D721Med (cell line): ENCODE measurements at places on chromosomes 7 and 10.

DNA sequence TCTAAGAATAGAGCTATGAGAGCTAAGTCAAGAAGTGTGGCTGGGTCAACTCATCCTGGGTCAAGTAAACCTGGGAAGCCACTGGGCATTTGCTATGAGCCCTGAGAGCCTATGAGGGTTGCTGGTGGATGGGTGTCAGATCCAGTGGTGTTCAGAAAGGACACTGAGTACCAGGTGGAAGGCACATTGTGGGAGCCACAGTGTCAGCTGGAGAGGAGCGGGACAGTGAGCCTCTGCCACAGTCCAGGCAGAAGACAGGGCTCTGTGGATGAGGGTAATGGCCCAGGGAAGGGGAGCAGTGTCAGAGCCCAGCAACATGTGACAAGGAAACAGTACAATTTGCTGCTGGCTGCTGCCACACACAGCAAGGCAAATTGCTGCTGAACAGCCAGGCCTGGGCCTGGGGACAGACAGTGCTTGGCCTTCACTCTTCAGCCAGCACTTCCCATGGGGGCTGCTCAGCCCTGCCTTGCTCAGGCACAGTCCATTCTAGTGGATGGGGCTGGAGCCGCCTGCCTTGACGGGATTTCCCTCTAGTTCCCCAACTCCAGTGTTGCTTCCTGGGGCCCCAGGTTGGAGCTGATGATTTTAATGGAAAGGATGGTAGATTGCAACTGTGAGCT lies 90.9 kb upstream of the CHST15 start:
- DNase-seq = no peak

DNA sequence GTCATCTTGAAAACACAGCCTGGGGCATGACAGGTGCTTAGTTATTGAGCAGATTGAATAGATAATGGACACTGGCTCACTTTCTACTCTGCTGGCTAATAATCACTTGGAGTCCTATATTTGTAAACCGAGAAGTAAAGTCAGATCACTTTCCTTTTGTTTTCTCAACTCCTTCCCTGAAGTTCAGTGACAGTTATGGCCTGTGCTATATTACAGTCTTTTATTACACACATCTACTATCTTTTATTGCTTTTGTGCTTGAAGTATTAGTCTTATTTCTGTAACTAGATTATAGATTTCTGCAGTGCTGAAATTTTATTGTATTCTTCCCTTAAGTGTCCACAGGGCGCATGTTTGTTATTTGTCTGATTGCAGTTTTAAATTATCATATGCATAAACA lies 136.4 kb upstream of the TAC1 start:
- no peak for DNase-seq

GRCh38 chr7:93949423-93949822 lies 27.9 kb downstream of the GNG11 start:
- DNase-seq = no peak

- DNase-seq = no peak
These were observed 184.2 kb downstream of the FRMD4A start for GRCh38 chr10:14146501-14146900.

- no peak for DNase-seq
These were observed 431.2 kb upstream of the IGFBP3 start for GRCh38 chr7:46352004-46352954.

DNA sequence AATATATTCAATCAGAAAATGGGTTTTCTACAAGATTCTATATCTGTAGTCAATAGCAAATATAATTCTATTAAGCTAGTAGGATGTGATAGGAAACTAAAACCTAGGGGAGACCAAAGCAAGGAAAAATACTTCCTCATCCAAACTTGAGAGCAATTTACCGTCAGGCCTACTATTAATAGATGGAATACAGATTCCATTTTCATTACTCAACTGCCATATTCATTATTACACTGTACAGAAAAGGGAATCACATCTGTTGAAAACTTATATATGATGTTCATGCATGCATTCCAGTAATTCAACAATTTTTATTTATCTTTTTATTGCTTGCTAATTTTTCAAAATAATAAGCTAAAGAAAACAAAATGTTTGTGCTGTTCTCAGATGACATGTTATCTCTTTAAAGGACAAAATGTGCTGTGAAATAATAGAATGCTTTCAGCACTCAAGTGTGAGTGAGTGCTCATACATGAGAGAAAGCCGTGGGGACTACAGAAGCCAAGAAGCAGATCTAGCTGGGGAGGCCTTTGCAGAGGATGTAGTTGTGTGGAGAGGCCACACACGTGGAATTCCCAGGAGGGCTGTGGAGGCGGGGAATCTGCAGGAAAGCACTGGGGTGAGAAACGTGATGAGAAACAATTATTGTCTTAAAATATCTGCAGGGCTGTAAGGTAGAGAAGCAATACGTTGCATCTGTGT lies 110.0 kb downstream of the EGFR start:
- DNase-seq = no peak

- DNase-seq = no peak
These were observed 1.9 kb downstream of the FOXK1 start for GRCh38 chr7:4683884-4684565.

DNA sequence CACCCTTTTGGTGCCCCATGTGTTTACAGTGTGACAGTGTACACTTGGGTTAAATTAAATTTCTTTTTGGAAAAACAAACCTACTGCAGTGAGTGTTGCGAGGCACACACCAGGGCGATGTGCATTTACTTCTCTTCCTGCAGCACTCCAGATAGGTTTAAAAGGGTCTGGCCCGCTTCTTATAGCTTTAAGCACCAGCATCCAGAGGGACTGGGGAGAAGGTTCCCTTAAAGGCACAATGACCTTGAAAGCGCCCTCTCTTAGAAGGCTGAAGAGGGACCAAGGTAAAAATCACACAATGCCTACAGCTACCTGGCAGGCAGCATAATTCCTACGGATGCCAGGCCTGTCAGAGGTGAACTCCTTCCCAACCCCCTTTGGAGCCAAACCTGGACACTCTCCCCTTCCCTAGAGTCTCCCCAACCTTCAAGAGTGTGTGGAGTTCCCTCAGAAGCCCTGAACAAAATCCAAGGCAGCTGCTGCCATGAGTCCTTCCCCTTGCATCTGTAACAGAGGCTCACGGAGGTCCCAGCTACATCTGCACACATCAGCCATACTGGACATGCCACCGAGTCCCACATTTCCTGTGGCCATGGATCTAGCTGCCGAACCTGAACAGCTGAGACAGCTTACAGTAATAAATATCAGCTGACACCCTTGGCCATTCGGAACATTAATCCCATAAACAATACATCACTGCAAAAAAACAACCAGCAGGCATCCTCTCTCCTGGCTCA lies 33.2 kb downstream of the TRIM8 start:
- DNase-seq = no peak

DNA sequence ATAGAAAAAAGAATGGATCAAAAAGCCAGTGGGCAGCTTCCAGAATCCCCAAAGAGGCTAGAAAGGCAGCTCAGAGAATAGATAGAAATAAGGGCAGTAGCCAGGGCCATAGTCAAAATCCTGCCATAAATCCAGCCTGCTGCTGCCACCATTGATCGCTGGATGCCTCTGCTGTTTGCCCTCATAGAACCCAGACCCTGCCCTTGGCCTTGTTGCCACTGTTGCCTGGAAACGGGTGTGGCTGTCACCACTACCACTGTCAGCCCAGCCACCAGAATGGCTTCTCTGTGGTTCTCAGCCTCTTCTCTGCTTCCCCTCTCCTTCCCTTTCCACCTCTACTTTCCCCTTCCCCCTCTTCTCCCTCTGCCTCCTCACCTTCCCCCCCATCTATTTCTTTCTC lies 57.8 kb downstream of the HHEX start:
- DNase-seq = no peak

GRCh38 chr7:155948845-155949244 lies 136.6 kb upstream of the SHH start:
- DNase-seq = no peak

DNA sequence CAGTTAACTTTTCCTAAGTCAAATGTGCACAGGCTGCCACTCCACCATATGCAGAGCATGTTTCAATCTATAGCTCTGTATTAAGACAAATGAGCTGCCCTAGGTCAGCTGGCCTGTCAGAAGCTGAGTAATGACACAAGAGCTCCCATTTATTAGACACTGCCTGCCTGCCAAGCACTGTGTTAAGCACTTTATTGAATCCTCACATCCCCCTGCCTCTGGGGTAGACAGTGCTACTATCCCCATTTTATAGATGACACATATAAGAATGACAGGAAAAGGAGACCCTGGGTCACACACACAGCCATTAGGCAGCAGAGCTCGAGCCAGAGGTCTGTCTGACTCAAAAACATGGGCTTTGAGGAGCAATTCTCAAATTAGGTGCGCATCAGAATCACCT lies 179.8 kb upstream of the PDE1C start:
- DNase-seq = no peak

DNA sequence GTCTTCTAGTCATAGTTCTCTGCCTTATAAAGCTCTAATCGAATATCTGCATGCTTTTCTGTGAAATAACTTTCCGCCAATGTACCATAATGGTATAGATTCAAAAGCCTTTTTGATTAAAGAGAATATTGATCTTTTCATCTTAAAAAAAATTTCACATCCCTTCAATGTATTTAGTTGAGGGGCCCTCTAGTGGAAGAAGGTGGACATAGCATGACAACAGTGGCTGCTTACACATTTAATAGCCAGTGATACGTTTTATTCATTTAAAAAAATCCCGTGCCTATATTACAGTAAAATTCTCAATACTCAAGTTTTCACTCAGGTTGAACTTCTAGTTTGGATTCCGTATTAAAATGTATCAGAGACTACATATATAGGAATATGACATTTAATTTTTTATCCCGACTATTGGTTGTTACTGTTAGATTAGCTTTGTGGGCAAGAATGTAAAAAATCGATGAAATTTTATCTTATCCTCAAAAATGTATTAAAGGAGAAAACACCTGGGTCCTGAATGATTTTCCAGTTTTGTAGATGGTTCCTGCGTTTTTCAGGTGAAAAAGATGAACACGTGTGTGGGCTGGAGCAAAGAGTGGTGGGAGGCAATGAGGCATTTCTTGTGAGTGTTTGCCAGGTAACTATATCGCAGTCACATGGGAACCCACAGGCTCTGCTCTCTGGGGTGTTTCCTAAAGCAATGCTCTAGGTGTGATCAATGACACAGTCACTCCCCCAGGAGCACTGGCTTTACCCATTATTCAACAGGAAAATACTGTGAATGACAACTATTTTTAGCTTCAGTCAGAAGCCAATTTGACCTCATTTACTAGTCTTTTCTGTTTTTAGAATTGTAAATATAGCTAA lies 24.1 kb upstream of the PNLIP start:
- DNase-seq = no peak

- no peak for DNase-seq
These were observed 27.6 kb upstream of the PIK3AP1 start for GRCh38 chr10:96747734-96748550.

DNA sequence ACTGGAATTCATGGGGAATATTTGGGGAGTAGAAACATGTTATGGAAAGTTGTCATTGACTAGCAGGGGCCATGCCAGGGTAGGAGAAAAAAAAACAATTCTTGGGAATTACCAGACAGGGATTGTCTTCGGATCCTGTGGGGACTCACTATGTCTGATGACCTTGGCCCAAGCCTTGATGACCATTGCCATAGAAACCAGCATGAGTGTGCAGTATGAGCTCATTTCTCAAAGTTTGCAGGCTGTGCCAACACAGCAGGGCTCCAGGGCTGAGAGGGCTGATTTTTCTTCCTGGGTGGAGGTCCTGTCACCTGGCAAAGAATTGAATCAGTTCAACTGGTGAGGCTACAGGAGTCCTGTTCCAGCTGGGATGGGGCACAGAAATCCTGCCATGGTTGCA lies 198.3 kb downstream of the ADRA2A start:
- no peak for DNase-seq

DNA sequence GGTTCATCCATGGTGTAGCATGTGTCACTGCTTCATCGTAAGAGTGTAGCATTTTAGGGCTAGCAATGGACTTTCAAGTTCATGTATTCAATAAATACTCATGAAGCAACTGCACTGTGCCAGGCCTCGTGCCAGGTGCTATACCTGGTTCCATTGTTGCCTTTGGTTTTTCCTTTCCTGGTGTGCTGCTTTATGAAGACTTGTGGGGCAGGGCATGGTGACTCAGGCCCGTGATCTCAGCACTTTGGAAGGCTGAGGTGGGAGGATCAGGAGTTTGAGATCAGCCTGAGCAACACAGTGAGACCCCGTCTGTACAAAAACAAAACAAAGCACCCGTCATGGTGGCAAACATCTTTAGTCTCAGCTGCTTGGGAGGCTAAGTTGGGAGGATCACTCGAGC lies 2.2 kb upstream of the CPA4 start:
- no peak for DNase-seq

DNA sequence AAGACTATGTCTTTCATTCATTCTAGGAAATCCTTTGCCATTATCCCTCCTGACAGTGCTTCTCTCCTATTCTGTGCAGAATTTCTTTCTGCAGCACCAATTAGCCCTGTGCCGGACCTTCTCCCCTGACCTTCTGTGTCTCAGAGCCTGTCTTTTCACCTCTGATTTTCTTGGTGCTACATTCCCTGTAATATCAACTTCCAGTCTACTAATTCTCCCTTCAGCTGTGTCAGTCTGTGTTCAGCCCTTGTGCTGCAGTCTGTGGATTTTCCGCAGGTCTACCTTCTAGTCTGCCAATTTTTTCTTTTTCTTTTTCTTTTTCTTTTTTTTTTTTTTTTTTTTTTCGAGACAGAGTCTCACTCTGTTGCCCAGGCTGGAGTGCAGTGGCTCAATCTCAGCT lies 115.8 kb downstream of the ELFN1 start:
- no peak for DNase-seq

- no peak for DNase-seq
These were observed 36.2 kb upstream of the OGDHL start for GRCh38 chr10:49798275-49798674.

DNA sequence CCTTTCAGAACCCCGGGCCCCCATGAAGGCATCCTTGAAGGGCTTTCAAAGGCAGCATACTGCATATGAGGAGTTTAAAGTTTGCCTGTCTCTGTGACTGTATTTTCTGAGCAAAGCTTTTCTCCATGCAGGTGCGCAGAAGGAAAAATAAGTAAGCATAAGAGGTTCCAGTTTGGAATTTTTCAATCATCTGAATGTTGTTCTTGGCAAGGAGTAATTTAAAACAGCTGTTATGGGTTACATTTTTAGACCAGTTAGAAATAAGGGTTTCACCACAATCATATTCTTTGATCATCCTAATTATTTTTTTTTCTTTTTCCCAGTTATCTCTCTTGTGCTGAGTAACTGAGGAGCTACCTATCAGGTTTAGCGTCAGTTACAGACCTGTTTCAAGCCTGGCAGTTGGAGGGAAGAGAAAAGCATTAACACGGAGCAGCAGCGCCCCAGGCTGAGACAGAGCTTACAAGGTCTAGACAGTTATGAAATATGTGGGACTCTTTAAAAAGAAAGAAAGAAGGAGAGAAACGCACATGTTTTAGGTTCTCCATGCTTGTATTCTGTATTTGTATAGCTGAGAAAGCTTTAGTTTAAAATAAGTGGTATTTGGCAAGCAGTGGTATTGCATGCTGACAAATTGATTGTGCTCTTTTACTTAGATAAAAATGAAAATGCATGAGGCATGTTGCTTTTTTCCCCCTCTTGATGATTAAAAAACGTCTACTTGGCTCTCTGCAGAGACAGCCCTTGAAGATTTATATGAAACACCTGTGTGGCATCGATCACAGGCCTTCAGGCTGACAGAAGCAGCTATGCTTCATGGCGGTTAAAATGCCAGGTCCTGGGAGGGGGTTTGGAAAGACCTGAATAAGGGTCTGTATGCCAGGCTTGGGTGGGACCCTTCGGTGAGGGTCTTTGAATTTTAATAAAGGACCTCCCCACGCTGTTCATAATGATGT lies 157.6 kb downstream of the GRK5 start:
- DNase-seq = no peak
